Ammon's horn (tissue), 1 donor: ENCODE measurements at places on chromosomes 12 and 14.

DNA sequence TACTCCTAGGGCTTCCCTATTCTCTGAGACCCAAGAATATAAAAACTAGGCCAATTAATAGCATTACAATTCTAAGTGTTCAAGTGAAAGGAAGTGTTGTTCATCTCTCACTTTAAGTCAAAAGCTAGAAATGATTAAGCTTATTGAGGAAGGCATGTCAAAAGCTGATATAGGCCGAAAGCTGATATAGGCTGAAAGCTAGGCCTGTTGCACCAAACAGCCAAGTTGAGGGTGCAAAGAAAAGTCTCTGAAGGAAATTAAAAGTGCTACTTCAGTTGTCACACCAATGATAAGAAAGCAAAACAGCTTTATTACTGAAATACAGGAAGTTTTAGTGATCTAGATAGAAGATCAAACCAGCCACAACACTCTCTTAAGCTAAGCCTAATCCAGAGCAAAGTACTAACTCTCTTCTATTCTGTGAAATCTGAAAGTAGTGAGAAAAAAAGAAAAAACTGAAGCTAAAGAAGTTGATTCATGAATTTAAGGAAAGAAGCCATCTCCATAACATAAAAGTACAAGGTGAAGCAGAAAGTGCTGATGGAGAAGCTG, 68.9 kb downstream of the SLC6A15 start:
- no peak for DNase-seq

DNA sequence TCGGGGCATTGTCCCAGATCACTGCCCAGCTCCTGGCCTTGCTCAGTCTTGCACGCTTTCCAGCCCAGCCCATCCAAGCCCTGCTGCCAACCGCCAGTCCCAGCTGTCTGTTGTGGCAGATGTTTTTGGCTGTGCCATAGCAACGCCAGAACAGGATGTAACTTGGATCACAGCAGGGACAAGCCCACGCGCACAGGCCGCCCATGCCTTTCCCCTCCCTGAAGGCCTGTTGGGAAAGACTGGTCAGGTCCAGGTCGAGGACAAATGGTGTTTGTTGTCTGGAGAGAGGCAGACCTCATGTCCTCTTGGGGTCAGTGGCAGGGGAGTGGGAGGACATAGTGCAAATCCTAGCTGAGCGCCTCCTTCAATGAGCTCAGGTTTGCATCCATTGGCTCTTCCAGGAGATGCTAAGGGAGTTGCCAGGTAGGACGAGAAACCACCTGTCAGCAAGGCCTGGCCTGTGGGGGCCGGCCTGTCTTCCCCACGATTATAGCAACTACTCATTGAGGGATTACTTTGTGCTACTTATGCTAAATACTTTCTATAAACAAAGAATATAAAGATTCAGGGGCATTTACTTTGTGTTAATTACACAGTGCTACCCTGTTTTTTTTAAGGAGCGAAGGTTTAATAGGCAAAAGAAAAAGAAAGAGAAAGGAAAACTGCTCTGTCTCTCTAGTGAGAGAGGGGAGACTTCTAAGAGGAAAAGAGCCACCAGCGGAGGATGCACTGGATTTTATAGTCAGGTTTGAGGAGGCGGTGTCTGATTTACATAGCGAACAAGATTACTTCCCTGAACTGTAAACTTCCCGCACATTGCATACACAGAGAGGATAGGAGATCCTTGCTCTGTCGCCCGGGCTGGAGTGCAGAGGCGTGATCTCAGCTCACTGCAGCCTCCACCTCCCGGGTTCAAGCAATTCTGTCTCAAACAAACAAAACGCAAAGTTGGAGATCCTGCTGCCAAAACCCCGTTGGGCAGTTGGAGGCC, 42.8 kb upstream of the CORO1C start:
- DNase-seq, result peak; percentile 86

DNA sequence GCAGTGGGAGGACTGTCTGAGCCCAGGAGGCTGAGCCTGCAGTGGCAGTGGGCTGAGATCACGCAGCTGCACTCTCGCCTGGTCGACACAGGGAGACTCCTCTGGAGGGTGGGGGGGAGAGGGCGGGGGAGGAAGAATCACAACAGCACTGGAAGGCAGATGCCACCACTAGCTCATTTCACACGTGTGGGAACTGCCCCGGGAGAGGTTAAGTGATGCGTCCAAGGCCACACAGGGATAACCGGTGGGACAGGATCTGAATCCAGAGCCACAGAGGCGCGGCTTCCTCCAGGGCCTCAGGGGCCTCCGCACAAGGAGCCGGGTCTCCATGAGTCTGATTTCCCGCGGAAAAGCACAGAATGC, 20.8 kb downstream of the STX2 start:
- no peak for DNase-seq

DNA sequence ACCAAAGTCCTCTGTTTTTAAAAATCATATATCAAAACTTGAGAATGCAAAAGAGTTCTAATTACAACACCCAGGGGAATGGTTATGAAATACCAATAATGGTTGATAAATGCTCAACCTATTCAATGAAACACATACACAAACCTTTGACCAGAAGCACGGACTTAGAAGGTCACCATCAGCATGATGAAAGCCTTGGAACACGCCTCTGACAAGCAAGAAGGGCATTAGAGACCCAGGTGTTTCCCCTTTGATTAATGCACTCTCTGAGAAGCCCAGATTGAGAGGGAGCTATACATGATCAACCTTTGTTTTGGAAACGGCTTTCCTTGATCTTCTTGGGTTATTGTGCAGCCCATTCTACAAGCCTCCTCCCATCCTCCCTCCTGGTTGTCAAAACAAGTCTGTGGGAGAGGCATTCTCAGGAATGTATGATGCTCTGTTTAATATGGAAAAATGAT, 69.0 kb downstream of the ZFP36L1 start:
- no peak for DNase-seq

- DNase-seq, result no peak
These were observed 12.0 kb upstream of the MDM1 start for GRCh38 chr12:68344126-68344525.

GRCh38 chr12:15212930-15213329, 8.3 kb downstream of the RERG start:
- no peak for DNase-seq

GRCh38 chr12:24153079-24153478, 203.6 kb upstream of the SOX5 start:
- no peak for DNase-seq

DNA sequence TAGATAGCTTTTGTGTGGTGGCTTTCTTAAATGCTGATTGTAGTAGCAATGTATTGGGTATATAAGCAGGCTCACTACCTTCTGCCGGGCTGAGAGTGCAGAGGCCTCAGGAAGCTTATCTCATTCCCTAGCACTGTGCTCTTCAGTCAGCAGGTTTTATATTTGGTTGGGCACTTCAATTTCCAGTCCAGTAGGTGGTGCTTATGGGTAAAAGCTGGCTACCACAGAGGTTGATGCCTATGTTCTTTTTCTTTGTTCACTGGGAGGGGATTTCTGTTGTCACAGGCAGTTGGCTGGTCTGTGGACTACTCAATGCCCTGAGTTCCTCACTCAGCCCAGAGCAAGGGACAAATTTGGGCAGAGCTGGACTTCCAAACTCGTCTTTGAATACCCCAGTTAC, 43.0 kb upstream of the GLIPR1 start:
- DNase-seq, result no peak

GRCh38 chr12:220491-220890, 6.5 kb upstream of the SLC6A12 start:
- no peak for DNase-seq

- no peak for DNase-seq
These were observed 8.6 kb upstream of the HDAC7 start for GRCh38 chr12:47828008-47828975.

DNA sequence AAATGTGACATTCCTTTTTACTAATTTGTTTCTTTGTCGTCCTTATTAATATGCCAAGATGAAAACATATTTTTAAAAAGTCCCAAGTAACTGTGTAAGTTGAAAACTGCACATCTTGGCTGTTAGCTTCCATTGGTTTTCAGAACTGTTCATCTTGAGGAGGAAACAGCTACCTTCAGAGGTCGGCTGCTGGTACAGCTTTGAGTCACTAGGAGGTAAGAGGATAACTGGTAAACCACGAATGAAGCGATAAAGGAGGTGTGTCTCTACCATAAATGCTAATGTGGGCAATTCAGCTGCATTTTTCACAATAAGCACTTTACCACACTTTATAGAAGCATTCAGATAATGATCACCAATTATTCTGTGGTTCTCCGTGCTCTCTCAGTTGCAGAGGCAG, 137.5 kb upstream of the KRAS start:
- DNase-seq, result no peak

DNA sequence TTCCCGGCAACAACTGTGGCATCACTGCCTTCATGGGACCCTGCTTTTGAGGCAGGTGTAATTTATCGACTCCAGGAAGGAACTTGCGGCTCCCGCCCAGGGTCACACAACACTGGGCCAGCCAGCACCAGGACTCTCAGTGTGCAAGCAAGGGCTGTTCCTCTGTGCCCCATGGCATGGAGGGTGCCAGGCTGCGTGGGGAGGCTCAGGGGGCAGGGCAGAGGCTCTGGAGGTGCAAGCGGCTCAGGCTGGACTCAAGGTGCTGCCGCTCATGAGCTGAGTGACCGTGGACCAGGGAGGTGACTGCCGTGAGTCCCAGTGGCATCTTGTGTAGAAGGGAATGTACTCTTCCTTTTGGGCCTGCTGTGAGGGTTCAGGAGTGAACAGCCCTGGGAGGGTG, 57.6 kb downstream of the SLC24A4 start:
- no peak for DNase-seq

DNA sequence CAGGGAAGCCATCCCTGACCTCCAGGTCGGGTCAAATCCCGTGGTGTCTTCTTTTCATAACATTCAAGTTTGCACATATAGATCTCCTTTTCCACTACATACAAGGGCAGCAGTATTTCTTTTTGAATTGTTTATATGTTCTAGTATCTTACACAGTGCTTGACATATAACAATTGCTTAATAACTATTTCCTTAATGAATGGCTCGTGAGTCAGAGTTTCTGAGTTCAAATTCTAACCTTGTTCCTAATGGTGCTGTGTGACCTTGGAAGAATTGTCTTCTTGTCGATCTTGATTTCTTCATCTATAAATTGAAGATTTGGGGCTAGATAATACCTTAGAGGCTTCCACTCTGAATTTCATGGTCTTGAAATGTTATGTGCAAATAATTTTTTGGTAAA, 57.2 kb upstream of the PELI2 start:
- no peak for DNase-seq

DNA sequence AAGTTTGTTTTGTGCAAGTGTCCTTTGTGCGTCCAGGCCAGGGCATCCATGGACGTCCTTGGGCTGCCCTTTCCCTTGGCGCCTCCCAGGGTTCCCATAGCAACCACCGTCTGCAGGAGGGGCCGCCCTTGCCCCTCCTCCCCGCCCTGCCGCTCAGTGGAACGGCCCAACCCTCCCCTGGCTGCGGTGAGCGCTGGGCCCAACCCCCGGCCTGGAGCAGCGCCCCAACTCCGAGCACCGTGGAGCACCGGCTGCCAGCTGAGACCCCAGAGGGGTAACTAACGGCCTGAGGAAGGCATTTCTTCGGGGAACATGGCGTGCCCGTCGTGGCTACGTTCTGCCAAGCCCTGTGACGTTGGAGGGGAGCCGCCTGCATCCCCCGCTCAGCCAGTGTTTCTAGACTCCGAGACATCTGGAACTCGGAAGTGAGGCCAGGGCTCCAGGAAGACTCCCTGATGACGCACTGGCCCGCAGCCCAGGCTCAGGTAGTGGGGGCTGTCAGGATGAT, 5.3 kb upstream of the ACACB start:
- DNase-seq, result peak; percentile 96

GRCh38 chr14:92679246-92679645, 69.2 kb downstream of the LGMN start:
- DNase-seq, result no peak

- peak; percentile 88 for DNase-seq
These were observed 355.0 kb downstream of the SNAPC1 start for GRCh38 chr14:62117010-62117750.

DNA sequence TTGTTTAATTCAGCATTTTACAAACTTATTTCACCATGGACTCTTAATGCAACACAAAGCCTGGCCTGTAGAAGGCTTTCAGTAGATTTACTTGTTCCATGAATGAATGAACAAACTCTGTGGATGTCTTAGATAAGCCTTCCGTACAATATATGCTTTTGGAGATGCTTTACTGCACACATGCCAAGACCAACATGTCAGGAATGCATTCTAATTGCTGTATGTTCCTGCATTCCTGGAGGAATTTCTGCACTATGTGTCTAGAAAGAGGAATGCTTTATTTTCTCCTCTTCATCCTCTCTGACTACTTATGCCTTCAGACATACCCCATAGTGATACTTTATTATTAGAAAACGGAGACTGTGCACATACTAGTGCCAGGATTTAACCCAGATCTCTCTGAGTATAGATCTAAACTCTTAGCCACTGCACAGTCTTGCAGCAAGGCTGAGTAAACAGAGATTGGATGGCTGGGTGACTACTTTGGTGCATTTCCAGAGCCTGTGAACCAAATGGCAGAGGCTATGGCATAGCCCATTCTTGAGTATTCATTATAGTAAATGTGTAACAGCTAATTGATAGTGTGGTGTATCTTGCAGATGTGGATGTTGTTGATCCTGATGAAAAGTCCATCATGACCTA, 108.2 kb downstream of the SYNE2 start:
- no peak for DNase-seq

- DNase-seq, result no peak
These were observed 428.1 kb downstream of the FLRT2 start for GRCh38 chr14:85958069-85958468.

DNA sequence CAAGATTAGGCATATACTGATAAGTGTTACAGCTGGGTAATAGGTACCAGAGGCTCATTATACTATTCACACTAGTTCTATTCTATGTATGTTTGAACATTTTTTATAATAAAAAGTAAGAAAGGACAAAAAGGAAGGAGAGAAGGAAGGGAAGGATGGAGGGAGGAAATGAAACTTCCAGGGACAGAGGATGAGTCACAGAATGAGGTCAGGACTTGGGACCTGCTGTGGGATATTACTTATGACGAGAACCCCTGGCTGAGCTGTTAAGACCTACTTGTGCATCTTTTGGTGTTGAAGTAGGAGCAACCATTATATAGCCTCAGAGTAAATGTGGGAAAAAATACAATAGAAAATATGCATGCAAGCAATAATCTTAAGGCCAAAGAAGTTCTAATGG, 16.7 kb upstream of the TMEM260 start:
- no peak for DNase-seq

DNA sequence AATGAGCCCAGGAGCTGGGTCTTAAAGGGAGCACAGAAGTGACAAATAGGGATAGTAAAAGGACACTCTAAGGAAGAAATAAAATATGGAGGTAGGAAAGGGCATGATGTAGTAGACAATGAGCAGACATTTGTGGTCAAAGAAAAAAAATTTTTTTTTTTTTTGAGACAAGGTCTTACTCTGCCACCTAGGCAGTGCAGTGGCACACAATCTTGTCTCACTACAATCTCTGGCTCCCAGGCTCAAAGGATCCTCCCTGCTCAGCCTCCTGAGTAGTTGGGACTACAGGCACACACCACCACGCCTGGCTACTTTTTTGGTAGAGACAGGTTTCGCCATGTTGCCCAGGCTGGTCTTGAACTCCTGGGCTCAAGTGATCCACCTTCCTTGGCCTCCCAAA, 8.5 kb downstream of the FKBP3 start:
- no peak for DNase-seq

- DNase-seq, result peak; percentile 1
These were observed 15.6 kb downstream of the AGAP2 start for GRCh38 chr12:57722716-57723629.

GRCh38 chr14:29486132-29486531, 441.5 kb downstream of the PRKD1 start:
- no peak for DNase-seq

GRCh38 chr12:95506707-95507523, 33.0 kb downstream of the METAP2 start:
- DNase-seq, result no peak
